Kidney tubule cell (primary cell): ENCODE measurements at places on chromosomes 3 and 15.

DNA sequence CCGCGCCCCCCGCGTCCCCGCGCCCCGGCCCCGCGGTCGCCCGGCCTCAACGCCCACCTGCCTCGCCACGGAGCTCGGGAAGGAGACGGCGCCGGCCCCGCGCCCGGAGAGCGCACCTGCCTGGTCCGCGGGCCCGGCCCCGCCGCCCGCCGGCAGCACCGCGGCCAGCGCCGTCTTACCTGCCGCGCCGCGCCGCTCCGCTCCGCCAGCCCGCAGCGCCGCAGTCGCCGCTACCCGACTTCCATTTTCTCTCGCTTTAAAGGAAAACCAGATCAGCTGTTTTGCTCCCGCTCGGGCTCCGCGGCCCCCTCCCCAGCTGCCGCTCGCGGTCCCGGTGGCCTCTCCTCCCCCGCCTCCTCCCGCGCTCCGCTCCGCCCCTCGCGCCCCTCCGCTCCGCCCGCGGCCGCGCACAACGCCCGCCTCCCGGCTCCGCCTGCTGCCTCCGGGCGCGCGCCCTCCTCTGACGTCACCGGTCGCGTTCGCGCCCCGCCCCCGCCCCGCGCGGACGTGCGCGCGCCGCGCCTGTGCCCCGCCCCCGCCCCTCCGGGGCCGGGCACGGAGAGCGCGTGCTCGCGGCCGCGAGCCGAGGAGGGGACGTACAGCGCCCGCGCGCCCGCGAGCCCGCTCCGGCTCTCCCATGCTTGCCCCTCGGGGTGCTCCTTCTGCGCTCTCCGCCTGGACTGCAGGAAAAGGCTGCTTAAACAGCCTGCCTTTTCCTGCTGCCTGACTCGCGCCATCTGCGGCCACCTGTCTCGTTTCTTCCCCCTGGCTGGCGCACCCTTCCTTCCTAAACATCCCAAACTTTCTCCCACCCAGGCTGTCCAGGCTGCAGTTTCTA lies 159.8 kb upstream of the CHRNA7 start:
- peak; percentile 87 for DNase-seq

DNA sequence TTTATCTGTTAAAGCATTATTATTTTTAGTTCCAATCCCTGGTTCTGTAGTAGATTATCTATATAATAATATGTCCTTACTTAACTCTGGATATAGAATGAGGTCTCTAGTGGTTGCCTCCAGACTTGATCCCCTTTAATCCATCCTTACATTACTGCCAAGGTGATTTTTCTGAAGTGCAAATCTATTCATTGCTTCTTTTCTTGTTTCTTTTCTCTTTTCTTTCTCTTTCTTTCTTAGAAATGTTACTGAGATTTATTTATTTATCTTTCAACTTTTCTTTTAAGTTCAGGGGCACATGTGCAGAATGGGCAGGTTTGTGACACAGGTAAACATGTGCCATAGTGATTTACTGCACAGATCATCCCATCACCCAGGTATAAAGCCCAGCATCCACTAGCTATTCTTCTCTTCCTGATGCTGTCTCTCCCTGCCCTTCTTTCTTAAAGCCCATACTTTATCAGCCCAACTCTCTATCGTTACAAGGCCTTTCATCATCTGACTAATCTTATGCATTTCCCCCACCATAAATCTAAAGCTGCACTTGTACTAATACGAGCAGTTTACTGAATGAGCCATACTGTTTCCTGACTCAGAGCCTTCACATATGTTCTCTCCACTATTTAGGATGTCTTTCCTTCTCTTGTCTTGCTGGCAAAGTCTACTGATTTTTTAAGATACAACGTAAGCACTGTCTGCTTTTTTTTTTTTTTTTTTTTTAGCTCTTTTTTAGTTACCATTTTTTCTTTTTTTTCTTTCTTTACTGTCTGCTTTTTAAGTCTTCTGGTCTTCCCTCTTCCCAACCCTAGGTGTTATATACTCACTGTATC lies 4.6 kb downstream of the GLCE start:
- DNase-seq, result no peak

DNA sequence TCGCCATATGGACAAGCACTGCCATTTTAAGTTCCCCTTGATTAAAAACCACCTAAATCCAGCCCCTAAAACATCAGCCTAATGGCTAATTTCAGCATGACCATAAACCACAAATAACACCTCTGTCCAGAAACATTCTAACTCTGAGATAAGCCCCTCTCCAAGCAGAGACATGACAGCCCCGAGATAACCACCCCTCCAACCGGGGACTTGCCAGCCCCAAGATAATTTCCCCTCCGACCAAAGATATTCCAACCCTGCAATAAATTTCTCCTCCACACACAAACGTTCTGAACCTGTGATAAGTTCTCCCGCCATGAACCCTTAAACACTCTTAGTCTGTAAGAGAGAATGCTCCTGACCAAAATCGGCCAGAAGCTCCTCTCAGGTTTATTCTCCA lies 586.8 kb downstream of the EDEM1 start:
- DNase-seq, result no peak

GRCh38 chr3:60399861-60400845 lies 851.1 kb downstream of the FHIT start:
- peak; percentile 54 for DNase-seq

DNA sequence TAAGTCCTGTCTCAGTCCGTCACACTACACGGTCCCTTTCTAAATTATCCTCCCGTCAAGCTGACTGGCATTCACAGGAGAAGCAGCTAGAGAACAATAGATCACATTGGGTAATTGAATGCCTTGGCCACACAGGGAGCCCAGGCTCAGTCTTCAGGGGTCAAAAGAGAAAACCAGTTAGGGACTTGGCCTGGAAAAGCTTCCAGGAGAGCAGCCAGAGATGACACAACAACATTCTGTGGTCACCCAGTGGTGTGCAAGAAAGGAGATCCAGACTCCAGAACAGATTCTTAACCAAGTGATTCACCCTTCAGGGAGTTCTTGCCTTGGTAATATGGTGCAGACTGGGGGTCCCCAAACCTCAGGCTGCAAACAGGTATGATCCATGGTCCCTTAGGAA lies 15.9 kb downstream of the ARHGAP31 start:
- DNase-seq, result peak; percentile 99

DNA sequence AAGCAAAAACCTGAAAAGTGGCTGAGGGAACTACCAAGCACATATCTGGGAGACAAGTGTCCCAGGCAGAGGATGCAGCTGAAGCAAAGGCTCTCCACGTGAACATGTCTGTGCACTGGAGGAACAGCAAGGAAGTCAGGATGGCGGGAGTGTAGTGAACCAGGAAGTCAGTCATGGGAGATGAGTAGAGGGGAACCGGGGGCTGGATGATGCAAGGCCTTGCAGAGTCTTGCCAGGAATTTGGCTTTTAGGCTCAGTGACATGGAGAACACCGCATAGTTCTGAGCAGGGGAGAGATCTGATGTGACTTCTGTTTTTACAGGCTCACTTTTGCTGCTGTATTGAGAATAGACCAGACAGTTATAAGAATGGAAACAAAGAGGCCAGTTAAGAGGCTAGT lies 19.0 kb downstream of the C2CD4A start:
- DNase-seq, result peak; percentile 46
